Foreskin melanocyte (primary cell): ENCODE measurements at places on chromosomes 5 and 9.

GRCh38 chr9:91452844-91453243 is 29.2 kb upstream of the NFIL3 start:
- DNase-seq = no peak

GRCh38 chr5:75236322-75237316 is at the start of gene ANKRD31:
TSS of gene ANKRD31 (minus strand) at chr5:75236878. CDS start at chr5:75236686, 192 bp downstream.
- peak; percentile 64 for DNase-seq

- no peak for DNase-seq
These were observed 132.3 kb downstream of the UNC13B start for GRCh38 chr9:35294066-35294465.

GRCh38 chr9:120689860-120690259 is 24.4 kb downstream of the MEGF9 start:
- DNase-seq = no peak

DNA sequence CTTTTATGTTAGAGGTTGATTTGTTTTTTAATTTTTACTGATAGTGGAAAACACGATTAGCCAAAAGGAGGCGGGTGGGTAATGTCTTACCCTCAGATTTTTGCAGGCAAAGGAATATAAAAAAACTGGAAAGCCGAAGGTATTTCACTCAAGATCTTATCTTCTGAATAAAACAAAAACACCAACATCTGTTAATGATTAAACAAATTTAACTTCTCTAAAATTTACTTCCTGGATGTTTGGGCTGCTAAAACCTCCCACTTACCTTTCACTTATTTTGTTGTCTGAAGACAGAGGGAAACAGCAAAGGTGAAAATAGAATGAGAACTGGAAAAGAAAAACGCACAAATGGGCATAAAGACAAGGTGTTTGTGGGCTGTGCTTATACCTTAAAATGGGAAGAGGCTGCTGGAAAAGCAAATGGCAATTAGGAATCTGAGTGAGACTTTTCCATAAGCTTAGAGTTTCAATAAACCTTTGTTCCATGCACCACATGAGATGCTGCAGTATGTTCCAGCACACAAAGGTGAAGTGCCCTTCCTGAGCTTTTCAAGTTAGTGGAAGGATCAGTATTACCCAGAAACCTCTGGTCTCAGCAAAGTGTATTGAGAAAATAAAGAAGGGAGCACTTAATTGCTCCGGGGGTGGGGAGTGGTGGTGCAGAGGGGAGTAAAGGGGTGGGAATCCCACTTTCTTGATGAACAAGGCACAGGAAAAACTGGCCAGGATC is 298.3 kb downstream of the BNC2 start:
- no peak for DNase-seq

DNA sequence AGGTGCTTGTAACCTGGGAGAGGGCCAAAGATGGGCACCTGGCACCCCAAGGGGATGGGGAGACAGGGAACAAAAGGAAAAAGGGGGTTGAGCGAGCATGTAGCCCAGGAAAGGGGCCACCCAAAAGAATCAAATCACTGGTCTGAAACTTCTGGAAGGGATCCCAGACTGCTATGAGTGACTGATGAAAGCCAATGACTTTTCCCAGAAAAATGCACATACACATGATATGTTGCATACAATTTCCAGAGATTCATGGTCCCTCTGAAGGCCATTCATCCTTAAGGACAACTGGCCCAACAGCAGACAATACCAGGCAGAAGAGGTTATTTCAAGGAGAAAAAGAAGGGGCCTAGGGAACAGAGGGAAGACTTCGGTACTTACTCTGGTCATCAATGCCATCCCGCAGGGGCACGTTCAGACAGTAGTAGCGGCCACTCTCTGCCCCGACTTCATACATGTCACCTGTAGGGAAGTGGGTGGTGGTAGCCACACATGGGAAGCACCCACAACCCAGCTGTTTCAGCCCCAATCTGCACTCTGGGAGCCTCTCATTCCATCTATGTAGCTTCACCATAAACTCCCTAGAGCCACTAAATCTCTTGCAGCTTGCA is 8.4 kb downstream of the HDAC3 start:
- no peak for DNase-seq
